Stimulated activated CD4-positive, alpha-beta T cell treated with anti-CD3 and anti-CD28 coated beads, TNF-alpha, amount 100 ng/mL, for 24 hours (primary cell): ENCODE measurements at places on chromosomes 12 and 14.

DNA sequence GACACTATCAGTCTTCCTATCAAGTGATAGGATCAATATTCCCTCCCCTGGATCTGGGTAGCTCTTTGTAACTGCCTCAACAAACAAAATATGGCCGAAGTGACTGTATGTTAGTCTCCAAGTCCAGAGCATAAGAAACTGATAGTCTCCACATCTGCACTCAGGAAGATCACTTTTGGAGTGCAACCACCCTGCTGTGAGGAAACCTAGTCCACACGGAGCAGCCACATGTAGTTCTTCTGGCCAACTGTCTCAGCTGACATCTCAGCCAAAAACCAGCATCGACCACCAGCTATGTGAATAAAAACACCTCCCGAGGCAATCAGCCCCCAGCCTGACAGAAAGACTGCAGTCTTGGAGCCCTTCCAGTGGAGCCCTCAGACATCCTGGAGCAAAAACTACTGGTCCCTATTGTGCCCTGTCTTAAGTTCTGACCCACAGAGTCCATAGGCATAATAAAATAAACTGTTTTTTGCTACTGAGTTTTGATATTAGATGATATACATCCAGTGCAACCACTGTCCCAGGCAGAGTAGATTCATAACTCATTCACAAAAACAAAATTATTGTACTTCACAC is 143.8 kb downstream of the MED13L start:
- DNase-seq, result no peak

- DNase-seq, result no peak
Observed at GRCh38 chr12:115801871-115802270, 475.6 kb downstream of the MED13L start.

- DNase-seq, result no peak
Observed at GRCh38 chr12:65908147-65908546, 83.9 kb downstream of the HMGA2 start.

DNA sequence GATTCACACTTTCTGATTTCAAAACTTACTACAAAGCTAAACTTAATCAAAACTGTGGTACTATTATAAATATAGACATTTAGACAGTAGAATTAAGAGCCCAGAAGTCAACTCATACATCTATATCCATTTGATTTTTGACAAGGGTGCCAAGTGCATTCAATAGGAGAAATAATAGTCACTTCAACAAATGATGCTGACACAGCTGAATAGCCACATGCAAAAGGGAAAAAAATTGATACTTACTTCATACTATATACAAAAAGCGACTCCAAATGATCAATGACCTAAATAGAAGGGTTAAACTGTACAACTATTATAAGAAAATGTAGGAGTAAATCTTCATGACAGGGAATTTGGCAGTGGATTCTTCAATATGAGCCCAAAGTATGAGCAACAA is 40.7 kb upstream of the SYT10 start:
- no peak for DNase-seq

- no peak for DNase-seq
Observed at GRCh38 chr12:3977621-3978020, 104.4 kb upstream of the PARP11 start.
